ENCODE measurements at places on chromosomes 13 and 19.
A peak's percentile ranks its signal among the peaks of the same experiment; 100 is the strongest.

- no peak for DNase-seq
Observed at GRCh38 chr19:435056-435706, 25.7 kb downstream of the SHC2 start.

DNA sequence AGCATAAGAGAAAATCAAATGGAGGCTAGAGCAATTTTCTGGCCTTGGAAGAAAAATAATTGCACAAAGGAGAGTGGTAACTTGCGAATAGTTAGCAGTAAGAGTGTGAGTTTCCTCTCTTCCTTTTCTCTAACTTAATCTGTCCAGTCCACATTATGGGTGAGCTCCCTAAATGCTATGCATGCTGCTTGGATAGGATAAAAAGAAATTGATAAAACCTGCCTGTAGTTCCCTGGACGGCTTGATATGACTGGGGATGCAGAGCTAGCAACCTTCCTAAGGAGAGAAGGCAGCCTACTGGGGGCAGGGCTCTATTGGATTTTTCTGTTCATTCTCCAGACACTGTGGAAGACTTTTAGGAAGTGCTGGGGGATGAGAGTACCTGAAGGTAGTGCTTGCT, 311.3 kb downstream of the LMO7 start:
- DNase-seq, result no peak

DNA sequence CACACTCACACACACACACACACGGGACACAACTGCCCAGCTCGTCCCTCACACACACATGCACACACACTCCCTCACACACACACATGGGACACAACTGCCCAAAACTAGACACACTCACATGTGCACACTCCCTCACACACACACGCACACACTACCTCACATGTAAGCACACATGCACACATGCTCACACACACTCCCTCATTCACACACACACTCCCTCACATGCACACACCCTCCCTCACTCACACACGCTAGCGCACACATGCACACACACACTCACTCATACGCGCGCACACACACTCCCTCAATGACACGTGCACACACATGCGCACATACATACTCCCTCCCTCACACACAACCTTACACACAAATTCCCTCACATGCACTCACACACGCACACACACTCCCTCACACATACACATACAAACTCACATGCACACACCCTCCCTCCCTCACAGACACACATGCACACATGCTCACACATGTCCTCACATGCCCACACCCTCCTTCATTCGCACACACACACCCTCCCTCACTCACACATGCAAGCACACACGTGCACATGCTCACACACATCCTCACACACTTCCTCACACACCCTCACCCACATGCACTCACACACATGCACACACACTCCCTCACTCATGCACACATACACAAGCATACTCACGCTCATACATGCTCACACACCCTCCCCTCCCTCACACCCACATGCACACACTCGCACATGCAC, 9.0 kb upstream of the RASA3 start:
- no peak for DNase-seq

DNA sequence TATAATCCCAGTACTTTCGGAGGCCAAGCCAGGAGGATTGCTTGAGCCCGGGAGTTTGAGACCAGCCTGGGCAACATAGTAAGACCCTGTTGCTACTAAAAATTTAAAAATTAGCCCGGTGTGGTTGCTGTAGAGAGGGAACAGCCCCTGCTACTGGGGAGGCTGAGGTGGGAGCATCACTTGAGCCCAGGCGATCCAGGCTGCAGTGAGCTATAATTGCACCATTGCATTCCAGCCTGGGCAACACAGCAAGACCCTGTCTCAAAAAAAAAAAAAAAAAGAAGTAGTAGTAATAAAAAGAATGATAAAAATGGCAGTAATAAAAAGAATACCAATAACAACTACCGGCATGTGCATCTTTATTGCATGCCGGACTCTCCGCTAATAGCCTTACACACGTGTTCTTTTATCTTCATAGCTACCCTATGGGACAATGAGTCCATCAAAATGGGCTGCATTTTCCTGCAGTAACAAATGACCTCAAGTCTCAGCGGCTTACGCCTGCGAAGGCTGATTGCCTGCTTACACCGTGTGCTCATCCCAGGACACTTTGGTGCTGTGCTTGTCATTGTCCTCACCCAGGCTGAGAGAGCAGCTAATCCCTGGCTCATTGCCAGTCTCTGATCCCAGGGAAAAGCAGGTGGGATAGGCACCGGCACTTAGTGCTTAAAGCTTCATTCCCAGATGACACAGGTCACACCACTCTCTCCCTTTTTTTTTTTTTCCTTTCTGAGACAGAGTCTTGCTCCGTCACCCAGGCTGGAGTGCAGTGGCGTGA, 14.4 kb upstream of the SYCN start:
- DNase-seq, result peak; percentile 20

GRCh38 chr19:53991224-53992113, at the start of gene CACNG6:
Gene CACNG6, plus strand, starts transcription at chr19:53991637. Its CDS starts 1,241 bp downstream, at chr19:53992878.
- DNase-seq, result peak; percentile 77

DNA sequence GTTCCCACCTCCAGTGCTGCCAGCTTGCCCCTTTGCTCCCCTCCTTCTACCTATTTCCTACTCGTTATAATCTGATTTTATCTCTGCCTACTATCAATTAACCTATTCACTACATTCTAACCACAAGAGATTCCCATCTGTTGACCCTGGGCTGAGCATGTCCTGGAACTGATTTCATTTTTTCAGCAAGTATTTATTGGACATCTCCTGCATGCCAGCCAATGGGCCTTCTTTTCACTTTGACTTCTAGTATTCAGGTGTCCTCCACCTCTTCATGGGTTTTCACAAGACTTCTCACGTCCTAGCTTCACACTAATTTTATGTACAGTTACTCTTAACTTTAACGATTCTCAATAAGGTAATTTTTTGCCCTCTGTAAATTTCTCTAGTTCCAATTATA, 282.7 kb upstream of the KLHL1 start:
- DNase-seq, result peak; percentile 47

DNA sequence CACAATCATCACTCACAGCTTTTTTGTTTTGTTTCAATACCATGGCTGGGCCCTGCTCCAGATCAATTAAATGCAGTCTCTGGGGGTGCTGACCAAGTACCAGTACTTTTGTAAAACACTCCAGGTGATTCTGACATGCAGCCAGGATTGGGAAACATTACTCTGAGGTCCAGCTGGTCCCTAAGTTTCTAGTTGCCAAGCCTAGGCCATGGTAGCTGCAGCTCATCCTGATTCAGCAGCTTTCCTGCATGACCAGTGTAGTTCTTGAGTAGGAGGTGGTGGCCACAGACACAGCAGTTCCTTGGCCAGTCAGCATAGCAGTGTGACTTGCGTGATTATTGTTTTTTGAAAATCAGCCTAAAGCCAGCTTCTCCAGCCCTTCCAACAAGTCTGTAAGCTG, 859.1 kb downstream of the DIAPH3 start:
- peak; percentile 96 for DNase-seq

DNA sequence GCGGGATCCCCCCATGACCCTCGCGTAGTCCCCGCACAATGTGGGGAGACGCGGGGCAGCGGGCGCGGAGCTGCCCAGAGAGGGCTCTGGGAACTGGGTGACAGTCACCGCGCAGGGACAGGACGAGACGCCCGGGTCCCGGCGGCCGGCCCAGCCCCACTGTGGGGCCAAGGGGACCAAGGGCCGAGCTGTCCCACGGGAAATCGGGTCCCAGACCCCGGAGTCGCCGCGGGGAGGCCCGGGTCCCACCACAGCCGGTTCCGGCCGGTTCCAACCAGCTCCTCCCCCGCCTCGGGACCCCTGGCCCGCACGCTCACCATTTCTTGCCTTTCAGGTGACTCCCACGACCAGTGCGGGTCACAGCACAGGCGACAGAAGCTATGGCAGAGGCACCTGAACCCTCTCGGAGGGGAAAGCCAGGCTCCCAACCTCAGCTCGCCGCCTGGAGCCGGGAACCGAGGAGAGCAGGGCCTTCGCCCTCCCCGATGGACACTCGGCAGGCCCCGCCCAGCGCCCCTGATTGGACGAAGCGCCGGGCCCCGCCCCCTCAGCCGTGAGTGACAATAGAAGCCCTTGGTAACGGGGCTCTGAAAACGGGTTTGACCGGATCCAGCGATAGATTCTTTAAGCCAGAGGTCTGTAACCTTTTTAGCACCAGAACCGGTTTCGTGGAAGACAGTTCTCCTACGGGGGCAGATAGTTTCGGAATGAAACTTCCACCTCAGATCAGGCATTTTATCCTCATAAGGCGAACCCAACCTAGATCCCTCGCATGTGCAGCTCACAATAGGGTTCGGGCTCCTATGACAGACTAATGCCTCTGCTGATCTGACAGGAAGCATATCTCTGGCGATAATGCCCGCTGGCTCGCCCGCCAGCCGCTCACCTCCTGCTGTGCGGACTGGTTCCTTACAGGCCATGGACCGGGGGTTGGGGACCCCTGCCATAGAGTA, at the start of gene ZNF433:
TSS of gene ZNF433 (minus strand) at position 460 of the 953 bp plus-strand sequence. CDS start at position 320, 140 bp downstream.
- DNase-seq, result peak; percentile 82

GRCh38 chr13:98222816-98223215, 45.7 kb upstream of the RNF113B start:
- DNase-seq, result no peak

DNA sequence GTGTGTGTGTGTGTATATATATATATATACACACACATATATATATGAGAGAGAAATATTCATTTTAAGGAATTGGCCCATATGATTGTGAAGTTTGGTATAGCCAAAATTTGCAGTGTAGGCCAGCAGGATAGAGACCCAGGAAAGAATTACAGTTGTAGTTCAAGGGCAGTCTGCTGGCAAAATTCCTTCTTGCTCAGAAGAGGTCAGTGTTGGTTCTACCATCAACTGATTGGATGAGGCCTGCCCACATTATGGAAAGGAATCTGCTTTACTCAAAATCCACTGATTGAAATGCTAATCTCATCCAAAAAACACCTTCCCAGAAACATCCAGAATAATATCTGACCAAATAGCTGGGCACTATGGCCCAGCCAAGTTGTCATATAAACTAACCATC, 24.0 kb downstream of the RNF6 start:
- DNase-seq, result peak; percentile 6

DNA sequence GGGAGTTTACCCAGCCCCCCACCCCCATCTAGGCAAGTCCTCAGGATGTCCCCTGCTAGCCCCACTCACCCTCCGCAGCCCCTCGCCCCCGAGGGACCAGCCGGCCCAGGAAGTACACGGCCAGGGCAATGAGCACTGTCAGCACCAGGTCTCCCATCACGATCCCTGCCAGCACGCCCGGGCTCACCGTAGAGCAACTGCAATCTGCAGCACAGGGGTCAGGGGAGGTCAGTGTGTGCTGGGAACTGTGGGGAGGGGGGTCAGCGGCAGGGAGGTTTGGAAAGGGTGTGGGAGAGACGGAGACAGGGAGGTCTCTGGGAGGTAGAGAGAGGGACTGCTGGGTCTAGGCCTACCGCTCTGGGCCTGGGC, 734 bp downstream of the TYROBP start:
- DNase-seq, result no peak

DNA sequence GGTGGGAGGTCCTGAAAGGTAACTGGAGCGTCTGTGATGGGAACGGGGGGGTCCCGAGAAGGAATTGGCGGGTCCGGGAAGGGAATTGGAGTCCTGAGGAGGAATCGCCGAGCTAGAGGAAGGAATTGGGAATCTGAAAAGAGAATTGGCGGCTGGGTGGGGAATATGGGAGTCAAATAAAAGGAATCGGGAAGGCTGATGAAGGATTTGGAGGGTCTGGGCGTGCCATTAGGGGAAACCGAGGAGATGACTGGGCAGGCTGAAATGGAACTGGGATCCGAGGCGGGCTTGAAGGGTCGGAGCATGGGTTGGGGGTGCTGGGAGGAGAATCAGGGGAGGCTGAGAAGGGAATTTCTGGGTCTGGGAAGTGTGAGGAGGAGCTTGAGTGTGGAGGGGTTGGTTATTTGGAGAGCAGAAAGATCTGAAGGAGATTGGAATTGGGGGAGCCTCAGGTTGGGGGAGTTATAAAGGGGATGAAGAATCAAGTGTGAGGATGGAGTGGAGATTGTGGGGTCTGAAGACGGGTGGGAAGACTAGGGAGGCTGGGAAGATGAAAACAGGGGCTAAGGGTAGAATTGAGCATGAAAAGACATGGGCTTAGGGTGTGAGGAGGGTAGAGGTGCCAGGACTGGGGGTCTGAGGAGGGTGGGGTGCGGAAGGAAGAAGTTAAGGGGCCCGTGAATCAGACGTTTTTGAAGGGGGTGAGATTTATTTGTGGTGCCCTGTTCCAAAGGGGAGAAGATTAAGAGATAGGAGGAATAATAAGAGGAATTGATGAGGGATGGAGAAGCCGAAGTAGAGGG, 718 bp downstream of the ACTN4 start:
- peak; percentile 59 for DNase-seq

GRCh38 chr19:28334419-28334818, 878.5 kb downstream of the UQCRFS1 start:
- DNase-seq, result no peak

DNA sequence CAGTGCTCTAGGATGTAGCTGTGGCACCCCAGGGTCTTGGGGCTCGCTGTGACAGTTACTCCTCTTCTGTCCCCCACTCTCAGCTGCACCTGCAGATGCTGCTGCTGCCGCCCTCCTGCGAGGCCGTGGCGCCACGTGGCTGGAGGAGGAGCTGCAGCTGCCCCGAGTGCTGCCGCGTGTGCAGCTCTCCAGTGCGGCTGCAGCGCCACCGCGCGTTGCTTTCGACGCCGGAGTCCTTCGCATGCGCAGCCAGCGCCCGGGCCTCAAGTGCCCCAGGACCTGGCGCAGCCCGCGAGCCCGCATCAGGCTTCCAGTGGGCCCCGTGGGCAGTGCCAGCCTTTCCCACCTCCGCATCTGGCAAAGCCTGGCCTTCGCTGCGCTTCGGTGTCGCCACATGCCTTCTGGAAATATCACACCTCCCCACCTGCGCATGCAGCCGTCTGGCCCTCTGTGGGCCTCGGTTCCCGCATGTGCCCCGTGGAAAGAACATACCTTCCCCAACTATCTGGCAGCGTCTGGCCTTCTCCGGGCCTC, 692 bp upstream of the ZNF580 start:
- peak; percentile 85 for DNase-seq

DNA sequence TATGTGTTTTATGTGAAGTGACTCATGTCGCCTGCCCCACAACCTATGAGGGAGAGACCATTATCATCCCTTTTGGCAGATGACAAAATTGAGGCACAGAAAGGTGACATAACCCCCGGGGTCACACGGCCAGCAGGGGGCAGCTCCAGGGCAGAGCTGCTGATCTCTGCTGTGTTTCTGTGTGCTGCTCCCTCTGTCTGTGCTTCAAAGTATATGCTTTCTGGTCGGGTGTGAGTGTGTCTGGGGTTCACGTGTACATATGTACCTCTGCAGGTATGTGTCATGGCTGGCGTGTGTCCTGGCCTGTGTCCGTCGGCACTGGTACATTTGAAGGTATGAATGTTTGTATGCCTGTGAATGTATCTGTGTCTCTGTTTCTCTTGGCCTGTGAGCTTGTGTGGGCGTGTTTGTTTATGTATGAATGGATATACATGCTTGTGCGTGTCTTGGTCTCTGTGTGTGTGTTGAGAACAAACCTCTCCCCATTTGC, 7.1 kb downstream of the LIPE start:
- DNase-seq, result peak; percentile 46

- peak; percentile 84 for DNase-seq
Observed at GRCh38 chr19:7925171-7925851, 624 bp downstream of the CTXN1 start.

DNA sequence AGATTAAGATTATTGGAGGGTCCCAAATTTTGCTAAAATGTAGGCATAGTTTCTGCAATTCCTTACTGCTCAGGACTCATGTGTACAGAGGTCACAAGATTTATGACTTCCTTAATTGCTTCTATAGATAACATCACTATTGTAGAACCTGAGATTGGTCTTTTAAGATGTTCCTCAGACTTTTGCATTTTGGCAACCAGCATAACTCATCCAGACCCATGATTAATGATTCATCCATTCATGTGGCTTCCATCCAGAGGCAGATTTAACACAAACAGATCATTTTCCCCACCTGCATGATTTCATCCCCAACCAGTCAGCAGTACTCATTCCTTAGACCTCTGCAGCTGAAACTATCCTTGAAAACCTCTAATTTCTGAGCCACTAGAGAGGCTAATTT, 34.5 kb upstream of the CEACAM8 start:
- DNase-seq, result no peak

Data from NCI-H69 (cell line).